ENCODE measurements at places on chromosomes 11 and 22.

DNA sequence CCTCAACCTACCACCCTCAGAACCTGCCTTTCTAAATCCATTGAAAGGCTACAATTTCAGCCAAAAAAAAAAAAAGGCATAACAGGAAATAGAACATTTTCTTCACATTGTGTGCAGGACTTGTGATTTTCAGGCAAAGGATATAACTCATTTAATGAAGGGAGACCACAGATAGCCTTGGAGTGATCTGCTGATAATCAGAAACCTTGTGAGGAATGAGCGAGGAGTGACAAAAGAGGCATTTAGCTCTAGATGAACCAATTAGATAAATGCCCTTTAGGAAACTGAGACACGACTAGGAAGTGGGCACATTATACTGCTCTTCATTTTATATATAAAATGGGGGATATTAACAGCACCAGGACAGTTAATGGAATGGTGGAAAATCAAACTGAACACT, 216.5 kb upstream of the GRIA4 start:
- DNase-seq = peak; percentile 6

DNA sequence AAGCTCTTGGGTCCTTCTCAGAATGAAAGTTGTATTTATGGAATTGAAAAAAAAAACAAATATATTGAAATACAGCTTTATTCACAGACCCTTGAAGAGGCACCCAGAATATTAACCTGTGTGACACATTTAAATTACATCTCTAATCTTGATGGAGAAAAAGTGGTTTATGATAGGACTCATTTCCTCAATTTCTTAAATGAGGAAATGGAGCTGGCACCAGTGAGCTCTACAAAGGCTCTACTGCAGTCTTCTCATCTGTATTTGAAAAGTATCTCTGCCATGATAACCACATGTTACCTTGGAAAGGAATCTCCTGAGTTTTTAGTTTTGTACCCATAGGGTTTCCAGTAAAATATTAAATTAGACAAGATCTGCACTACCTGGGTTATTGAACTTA, 186.5 kb downstream of the HIPK3 start:
- no peak for DNase-seq

GRCh38 chr22:25148149-25148691, 51.4 kb upstream of the CRYBB3 start:
- DNase-seq = no peak

GRCh38 chr22:49825944-49826602, 1.6 kb downstream of the BRD1 start:
- no peak for DNase-seq

DNA sequence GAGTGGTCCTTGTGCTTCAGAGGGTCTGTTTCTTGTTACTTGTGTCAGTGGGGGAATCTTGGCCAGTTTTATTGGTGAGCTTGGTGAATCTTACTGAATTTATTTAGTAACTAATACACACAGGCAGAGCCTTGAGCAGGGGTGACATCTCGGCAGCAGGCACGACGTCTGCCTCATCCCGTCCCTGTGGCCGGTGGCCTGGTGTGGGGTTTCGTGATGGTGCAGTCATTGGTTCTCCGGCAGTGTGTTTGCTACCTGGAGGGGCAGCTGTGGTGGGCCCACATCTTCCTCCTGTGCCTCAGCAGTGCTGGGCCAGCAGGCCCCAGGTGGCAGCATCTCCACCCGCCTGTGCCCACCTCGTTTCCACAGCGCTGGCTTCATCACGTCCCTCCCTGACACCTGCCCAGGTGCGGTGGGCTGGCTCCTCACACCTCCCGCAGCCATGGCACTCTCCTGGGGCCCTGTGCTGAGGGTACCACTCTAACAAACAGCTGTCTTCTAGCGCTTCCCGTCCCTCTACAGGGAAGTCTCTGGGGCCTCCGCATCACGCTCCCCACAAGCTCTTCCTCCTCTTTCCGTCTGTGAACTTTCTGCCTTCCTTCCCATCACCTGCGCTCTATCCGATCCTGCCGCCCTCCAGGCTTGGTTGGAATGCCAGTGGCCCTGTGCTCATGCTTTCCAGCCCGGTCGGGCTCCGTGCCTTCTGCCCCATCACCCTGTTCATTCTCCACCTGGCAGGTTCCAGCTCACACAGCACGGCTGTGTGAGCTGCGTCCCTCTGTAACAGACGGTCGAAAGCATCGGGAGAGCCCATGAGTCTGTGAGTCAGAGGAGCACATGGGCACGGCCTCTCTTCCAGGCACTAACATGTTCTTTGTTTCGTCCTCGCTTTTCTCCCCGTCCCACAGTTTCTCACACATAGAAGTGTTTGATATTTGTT, 203.4 kb downstream of the TBC1D22A start:
- peak; percentile 84 for DNase-seq

GRCh38 chr11:1435820-1436467, 46.2 kb downstream of the BRSK2 start:
- no peak for DNase-seq

All from COLO829 (cell line).